ENCODE measurements at places on chromosomes 12 and 14.

DNA sequence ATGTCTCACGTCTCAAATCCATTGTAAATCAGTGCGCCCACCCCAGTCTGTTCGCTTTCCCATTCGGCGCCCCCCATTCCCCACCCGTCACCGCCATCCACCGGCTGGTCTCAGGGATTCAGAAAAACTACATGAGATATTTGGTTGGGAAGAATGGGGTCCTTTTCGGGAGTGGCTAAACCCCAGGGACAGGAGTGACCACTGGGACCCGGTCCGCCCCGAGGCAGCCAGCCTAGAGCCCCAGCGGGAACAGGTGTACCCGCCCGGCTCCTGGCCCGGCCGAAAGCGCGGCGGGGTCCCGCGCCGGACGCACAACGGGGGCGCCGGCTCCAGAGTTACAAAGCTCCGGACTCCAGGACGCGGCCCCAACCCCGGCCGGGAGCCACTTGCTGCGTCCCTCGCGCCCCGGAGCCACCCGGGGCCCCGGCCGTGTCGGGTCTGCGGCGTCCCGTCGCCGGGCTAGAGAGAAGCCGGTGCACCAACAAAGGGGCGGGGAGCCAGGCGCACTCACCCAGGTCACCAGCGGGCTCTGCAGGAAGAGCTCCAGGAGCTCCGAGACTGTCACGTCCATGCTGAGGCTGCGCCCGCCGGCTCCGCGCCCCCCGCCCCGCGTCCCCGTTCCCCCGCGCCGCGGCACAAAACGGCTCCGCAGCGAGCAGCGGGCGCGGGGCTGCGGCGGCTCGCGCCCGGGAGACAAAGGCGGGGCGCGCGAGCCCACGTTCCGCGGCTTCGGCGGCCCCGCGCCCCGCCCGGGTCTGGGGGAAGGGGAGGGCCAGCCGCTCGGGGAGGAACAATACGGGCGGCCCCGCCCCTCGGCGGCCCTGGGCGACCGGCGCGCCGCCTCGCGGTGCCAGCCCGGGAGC, at the start of gene CCDC88C:
CCDC88C (minus strand) TSS at position 701 of the 863 bp plus-strand sequence; CDS start at position 571, 130 bp downstream.
- DNase-seq: no peak

DNA sequence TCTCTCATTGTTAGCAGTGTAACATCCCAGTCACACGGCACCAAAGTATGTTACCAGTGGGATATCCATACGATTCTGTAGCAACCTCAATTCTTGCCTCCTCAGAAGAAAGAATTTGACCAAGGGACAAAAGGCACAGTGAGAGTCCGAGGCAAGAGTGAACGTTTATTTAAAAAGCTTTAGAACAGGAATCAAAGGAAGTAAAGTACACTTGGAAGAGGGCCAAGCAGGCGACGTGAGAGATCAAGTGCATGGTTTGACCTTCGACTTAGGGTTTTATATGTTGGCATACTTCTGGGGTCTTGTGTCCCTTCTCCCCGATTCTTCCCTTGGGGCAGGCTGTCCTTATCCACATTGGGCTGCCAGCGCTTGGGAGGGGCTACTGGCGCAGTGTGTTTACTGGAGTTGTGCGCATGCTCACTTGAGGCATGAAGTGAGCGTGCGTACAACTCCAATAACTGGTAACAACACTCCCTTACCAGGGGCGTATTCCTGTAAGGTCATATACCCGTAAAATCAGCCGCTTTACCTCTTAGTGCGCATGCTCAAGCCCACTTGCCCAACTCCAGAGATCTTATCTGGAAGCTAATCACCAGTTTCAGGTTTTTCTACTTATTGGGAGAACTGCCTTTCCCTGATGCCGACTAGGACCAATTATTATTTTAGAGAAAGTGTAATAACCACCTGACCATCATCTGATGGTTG, 71.7 kb downstream of the FAR2 start:
- DNase-seq: no peak

- DNase-seq: no peak
Observed at GRCh38 chr14:106625186-106625585, 1098.8 kb downstream of the TMEM121 start.

DNA sequence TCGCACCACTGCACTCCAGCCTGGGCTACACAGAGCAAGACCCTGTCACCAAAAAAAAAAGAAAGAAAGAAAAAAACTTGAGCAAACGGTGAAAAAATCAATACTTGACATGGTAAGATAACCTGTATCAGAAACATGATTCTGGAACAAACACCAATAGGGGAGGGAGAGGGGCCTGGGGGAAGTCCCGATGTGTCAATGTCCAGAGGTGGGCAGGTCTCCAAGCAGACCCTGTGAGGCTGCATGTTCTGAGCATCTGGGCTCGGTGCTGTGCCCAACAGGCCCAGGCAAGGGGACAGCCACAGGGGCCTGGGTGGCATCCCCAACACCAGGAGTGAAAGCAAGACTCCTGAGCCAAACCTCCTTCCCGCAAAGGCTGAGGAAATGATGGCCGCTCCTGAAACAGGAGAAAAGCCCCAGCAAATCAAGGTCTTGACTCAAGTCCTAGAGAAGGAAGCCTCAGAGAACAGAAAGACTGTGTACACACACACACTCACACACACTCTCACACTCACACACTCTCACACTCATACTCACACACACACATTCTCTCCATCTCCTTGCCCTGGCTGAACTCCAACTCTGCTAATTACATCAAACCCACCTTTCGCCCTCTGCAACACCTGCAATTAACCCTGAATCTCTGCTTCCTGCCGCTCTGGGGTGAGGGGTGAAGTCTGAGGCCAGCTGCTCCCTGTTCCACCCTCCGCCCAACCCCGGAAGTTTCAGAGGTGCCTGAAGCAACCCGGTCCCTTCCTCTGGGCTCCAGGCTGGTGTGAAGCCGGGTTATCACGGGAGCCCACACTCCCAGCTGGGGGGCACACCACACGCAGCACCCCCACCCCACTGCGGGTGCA, 20.4 kb downstream of the CCDC88C start:
- DNase-seq: no peak

- DNase-seq: no peak
Observed at GRCh38 chr14:64760146-64760755, 56.0 kb downstream of the PLEKHG3 start.

GRCh38 chr12:49230805-49231194, 34.1 kb upstream of the TUBA1C start:
- DNase-seq: no peak

GRCh38 chr12:4379405-4379804, at the start of gene FGF23:
Gene FGF23 (minus strand): TSS chr12:4379712. CDS start chr12:4379582, 130 bp downstream.
- no peak for DNase-seq

GRCh38 chr14:100383727-100384158, 60.6 kb downstream of the SLC25A47 start:
- no peak for DNase-seq

- DNase-seq: no peak
Observed at GRCh38 chr14:37172024-37172869, at the start of gene SLC25A21. Gene SLC25A21 (minus strand): TSS chr14:37172606.

Measured in thoracic aorta (tissue), 2 donors.